ENCODE measurements at places on chromosomes 11 and 22. TPM values are rescaled to one million over a fixed set of nuclear protein-coding genes. Genes with fewer than 3 reads are reported as not detected.

DNA sequence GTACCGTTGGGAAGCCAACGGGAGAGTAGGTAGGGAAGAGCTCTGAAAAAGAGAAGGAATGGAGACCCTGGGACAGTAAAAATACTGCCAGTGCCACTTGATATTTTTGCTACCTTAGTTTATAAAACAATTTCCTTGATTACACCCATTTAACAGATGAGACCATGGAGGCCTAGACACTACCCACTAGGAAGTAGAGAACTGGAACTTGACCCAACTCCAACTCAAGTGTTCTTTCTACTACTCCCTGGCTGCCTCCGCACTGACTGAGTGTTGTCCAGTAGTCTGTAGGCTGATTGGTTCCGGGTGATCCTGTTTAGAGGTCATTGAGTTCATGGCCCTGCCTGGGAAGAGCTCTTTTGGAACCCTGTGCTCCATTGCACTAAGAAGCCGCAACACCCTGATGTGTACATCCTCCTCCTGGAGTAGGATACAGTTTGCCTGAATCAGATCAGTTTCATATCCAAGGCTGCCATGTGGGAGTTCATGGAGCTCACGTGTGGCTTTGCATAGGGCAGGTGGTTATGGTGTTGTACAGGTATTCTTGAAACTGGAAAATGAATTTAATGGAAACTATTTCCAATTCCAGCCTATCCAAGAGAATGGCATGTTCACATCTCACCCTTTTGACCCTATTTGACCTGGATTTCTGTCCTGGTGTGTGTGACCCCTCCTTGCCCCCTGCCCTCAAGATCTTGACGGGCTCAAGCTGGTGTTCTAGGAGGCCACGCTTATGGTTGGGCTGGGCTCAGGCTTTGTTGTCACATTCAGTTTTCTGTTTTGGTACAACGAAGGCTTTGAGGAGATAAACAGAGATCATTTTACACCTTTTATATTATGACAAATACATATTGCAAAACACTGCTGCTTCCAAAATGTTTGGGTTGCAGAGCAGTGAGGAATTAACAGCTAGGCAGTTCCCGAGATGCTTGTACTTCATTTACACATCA, 102.2 kb upstream of the NNMT start:
- DNase-seq = no peak

DNA sequence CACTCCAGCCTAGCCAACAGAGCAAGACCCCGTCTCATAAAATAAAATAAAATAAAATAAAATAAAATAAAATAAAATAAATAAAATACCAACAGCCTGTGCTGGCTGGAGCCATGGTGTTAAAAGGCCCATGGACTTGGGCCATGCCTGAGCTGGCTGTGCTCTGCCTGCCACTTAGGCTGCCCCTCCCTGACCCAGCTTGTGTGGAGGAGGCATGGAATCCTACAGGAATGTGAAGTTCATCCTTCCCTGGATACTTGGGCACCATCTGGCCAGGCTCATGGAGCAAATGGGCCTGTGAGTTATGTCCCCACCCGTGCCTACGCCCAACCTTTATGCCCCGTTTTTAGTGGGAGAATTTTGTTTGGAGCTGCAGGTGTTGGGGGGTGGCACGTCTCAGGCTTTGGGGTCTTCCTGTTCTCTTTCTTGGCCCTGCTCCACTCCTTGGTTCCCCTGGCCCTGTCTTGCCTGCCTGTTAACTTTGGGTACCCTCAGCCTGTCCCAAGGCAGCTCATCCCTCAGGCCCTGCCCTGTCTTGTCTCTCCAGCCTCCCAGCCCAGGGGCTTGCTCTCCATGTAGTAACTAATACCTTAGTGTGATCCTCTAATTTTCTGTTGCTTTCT, 51.3 kb downstream of the BCR start:
- DNase-seq = no peak

DNA sequence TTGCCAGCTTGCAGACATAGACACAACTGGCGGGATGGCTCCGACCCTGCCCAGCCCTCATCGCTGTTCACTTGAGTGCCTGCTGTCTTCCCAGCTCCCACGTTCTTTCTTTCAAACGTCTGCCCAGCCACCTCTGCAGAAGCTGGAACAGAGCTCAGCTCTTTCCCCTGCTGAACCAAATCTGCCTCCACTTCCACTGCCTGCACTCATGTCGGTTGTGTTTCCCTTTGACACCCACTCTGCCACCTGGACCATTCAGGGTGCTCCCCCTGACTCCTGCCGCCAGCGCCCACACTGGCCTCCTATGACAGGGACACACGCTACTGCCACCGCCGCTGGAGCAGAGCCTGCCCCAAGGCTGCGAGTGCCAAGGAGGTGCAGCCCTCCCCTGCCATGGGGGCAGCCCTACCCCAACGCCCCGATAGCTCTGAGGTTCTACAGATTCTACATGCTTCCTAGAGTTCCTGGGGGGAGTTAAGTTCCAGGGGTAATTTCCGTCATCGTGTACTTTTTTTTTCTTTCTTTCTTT, 37.9 kb downstream of the TST start:
- no peak for DNase-seq

GRCh38 chr11:8971924-8972316, 7.7 kb upstream of the TMEM9B start:
- no peak for DNase-seq

DNA sequence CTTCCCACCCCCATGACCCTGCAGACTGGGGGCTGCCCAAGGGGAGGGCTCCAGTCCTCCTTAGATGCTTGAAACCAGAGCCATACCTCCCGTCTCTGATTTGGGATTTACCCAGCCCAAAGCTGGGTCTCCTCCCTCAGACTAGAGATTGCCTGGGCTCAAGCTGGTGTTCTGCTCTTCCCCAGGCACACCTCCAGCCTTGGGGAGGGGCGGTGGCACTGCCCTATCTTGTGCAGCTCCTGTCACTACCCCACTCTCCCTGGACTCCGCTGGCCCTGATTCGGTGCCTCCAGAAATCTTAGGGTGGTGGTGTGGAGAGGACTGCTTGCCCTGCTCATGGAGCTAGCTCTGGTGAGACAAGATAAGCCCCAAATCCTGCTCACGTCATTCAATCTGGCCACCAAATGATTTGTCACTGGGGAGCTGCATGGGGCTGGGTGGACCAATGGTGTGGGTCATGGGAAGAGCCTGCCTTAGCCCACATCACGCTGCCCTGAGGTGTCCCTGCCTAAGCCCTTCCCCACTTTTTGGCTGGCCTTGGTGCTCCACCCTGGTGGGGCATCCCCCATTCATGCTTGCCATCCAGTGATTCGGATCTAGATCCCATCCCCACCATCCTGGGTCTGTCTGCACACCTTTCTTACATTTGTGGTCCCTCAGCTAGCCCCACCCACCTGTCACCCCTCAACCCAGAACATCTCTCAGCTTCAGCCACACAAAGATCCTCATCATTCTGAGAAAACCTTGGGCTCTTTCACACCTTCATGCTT, 87.7 kb downstream of the PDE2A start:
- no peak for DNase-seq

GRCh38 chr22:16828876-16829275, 3.7 kb upstream of the XKR3 start:
- no peak for DNase-seq

GRCh38 chr11:131331010-131331409, 39.4 kb upstream of the NTM start:
- no peak for DNase-seq

MRGPRX3 gene
- not detected for total RNA-seq

Measured in dermis blood vessel endothelial cell (primary cell).